Caco-2 (cell line): ENCODE measurements at places on chromosomes 2 and 18.

DNA sequence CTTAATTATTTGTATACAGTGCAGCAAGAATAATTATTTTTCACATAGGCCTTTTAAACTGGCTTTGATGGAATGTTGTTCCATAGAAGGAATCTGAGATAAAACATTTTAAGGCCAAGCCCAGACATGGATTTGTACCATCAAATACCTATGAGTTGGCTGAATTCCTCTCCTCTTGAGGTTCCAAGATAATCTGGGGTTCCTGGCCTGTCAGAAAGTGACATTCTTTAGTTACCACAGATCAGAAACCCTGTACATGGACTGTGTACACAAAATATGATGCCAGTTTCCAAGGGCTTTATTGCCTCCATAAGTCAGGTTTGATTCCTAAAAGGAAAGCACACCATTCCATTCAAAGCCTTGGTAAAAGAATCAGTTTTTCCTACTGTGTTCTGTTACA is 1256.7 kb upstream of the NRXN1 start:
- no peak for DNase-seq

- DNase-seq, result no peak
Measured at GRCh38 chr2:172195836-172196376, 93.2 kb upstream of the DLX2 start.

DNA sequence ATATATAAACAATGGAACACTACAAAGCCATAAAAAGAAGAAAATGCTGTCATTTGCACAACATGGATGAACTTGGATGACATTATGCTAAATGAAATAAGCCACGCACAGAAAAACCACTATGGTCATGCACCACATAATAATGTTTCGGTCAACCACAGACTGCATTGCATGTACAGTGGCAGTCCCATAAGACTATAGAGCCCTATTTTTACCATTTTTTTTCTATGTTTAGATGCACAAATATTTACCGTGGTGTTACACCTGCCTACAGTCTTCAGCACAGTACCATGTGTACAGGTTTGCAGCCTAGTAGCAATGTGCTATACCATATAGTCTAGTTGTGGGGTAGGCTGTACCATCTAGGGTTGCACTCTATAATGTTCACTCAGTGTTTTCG is 476.1 kb downstream of the DLGAP1 start:
- no peak for DNase-seq

DNA sequence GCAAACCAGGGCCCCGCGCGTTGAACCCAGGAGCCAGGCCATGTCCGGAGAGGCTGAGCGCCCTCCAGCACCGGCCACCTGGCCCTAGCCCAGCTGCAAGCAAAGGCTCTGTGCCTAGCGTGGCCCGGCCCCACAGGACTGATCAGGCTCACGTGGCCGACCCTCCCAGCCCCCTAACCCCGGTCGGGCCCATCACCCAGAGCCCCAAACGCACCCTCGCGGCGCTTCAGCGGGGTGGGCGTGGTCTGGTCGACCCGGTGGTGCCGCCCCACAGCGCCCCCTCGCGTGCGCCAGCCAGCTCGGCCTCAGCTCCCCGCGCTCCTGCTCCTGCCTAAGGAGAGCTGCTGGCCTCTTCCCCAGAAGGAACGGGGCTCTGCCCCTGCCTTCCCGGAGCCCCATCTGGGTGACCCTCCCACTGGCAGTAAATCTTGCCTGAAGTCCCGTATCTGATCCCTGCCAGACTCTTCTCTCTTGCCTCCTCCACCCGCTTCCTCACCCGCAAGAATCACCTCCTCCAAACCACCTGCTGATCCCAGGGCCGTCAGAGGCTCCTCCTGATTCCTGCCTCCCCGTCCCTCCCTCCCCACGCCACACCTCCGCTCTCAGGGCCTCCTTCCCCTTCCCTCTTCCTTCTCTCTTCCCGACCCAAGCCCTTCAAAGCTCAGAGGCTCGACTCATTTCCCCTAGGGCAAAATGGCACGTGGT is 12.3 kb upstream of the TEX51 start:
- DNase-seq, result no peak

DNA sequence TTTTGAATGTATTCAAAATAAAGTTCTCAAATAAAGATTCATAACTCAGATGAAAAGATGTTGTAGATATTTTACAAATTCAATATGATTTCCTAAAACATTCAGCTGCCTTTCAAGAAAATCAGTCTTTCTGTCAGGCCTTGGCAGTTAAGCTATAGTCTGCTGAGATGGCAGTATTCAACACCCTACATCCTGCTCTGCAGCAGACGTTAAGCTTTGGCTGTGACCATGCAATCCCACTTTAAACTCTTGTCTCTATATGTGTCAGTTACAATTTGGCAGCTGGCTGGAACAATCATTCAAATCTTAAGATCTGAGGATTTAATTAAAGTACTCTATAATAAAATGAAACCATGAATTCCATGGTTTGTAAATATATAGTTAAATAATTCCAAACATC is 567.3 kb upstream of the ZNF804A start:
- DNase-seq, result no peak
